ENCODE measurements at places on chromosomes 4 and X.

- DNase-seq = no peak
Observed at GRCh38 chrX:50700921-50701320, 113.1 kb downstream of the SHROOM4 start.

- DNase-seq = no peak
Observed at GRCh38 chr4:123233136-123233768, 163.3 kb upstream of the SPRY1 start.

GRCh38 chrX:44514272-44514671 lies 28.4 kb downstream of the FUNDC1 start:
- no peak for DNase-seq

DNA sequence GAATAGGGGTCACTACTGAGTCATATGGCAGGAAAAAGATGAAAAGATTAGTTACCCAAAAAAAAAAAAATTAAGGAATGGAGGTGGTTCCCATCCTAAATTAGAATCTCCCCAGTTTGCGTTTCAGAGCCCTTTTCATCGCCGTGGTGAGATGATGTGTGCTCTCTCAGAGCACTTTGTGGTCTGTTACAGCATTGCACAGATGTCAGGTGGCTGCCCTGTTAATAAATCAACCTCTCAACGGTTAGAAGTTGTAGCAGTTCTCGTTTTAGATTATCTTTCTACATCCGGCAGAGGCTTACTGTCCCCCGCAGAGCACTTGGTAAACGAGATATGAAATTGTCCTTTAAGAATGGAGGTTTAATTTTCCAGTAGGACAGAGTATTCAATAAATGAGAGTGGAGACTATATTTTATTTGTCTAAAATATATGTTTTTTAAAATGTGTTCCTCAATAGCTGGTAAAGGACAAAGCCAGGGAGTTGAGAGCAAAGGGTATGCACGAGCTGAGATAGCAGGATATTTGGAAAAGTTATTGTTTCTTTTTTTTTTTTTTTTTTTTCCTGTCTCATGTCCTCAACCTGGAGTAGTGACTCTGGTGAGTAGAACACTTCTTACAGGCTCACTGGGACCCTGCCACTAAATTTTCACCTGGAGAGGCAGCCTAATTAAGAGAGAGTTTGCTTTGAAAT lies 26.9 kb downstream of the AFF1 start:
- no peak for DNase-seq

DNA sequence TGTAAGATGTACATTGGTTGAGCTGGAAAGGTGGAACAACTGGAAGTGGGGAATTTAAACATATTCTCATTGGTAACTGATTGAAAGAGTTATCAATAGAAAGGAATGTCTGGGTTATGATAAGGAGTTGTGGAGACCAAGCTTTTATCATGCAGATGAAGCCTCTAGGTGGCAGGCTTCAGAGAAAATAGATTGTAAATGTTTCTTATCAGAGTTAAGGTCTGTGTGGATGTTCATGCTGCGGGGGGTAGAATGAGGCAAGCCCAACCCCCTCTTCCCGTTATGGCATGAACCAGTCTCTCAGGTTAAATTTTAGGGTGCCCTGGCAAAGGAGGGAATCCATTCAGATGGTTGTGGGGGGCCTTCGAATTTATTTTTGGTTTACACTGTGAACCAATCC lies 16.0 kb downstream of the ARSD start:
- no peak for DNase-seq

DNA sequence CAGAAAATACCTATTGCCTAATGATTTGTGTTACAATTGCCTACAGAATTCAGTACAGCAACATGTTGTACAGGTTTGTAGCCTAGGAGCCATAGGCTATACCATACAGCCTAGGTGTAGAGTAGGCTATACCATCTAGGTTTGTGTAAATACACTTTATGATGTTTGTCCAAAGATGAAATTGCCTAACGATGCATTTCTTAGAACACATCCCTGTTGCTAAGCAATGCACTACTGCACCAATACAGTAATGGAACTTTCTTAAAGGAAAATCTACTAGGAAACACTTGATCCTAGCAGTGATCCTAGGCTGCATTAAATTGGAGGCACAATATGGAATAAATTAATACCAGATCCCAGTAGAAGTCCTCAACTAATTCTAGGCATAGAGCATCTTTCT lies 18.3 kb downstream of the NOA1 start:
- no peak for DNase-seq

DNA sequence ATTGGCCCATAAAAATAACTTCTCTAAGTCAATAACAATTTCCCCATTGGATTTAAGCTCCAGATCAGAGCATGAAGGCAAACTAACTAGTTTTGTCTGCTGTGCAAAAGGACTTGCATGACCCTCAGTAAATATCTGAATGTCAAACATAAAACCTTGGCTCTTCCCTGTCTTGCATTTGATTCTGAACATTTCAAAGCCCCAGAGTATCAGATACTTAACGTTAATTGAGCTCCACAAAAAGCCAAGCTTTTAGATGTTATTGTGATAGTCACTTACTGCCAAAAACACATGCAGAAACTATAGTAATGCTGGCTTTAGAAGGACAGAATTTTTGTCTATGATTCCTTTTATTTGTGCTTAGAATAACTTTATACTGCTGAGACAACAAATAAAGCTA lies 664.2 kb downstream of the ADGRL3 start:
- DNase-seq = no peak

DNA sequence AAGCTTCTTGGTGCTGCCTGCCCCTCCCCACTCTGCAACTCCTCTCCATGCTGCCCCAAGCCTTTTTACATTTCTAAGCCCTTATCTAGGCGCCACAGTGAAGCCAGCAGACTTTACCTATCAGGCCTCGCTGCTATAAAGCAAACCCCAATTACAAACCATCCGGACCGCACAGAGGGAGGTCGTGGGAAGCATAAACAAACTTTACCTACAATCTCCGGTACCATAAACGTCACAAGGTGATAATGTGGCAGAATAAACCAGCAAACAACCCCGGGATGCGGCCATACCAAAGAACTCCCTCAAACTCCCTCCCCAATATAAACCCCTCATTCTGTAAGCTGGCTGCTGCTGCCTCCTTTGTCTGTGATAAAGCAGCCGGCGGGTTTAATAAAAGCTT lies 54.0 kb upstream of the ZCCHC13 start:
- no peak for DNase-seq

DNA sequence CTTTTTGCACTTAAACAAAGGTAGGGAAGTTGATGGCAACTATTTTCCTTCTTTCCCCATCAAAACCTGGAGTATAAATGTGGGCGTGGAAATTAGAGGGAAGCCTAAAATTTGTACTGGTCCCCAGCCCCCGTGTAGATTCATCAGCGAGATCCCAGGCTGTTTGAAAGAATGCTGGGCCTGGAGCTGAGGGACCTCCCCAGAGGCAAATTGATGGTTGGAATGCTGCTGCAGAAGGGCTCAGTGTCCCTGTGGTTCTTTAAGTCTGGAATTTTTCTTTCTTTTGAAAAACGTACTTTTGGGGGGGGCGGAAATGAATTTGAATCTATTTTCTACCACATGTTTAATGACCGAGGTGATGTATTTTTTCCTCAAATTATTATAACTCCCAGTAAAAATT lies 197.2 kb downstream of the CBR4 start:
- no peak for DNase-seq

DNA sequence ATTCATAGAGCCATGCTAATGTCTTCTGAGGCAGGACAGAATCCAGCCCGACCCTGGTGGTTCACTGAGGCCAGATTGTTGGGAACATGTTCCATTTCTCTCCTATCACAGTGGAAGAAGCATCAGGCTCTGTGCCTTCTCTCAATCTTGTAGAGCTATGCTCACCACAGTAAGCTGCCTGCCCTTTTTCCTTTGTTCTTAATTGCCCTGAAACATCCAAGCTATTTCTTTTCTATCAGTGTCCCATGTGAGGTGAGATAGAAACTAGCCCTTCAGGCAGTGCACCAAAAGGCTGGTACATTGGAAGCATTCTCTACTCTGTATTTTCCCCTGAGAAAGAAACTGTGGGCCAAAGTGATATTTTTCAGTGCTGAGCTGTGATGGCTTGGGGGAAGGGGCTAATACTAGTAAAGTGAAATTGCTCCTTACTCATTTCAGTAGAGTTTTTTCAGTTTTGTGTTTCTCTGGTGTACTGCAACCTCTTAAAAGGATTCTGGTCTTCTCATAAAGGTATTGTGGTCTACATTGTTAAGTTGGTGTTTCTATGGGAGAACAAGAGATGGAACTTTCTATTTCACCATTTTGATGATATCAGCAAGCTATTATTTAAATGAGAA lies 611.2 kb downstream of the RPA4 start:
- DNase-seq = no peak

DNA sequence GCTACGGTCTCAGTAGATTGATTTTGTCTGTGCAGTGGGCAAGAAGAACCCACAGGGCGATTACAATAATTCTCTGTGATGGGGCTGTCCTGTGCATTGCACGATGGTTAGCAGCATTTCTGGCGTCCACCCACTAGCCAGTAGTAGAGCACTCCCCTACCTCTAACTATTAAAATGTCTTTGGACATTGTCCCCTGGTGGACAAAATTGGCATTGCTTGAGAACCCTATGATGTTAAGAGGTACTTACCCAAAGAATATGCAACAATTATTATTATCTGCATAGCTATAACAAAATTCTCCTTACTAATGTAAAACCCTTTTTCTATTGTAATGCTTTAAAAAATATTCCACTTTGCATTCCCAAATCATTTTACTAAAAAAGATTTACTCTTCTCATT lies 109.5 kb upstream of the VCX3A start:
- DNase-seq = no peak

GRCh38 chr4:55560096-55560495 lies 13.4 kb upstream of the CLOCK start:
- DNase-seq = no peak

DNA sequence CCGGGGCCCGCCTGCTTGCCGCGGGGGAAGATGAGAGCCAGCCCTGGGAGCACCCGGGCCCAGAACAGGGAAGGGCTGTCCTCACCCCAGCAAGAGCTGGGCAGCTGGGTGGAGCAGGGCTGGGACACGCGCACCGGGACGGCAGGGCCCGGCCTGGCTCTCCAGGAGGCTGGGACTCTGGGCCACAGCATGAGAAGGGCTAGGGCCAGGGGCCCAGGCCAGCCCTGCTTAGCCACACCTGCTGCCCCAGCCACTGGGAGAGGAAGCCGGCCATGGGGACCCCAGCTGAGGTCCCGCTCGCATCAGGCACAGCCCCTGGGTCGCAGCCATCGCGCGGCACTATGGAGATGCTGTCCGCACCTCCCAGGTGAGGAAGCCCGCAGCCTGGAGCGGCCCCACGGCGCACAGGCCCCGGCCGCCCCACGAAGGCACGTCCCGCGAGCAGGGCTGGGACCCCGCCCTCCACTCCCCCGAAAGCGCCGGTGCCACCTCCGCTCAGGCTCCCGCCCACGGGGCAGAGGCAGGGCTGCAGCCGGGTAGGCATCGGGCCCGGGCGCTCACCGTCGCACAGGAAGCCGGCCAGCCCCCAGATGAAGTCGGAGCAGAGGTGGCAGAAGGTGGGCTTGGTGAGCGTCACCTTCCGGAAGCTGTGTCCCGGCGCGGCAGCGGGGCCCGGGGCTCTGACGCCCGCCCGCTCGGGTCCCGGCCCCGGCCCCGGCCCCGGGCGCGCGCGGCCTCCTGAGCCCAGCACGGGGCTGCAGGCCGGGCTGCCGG lies 531 bp downstream of the DGKQ start:
- no peak for DNase-seq

- no peak for DNase-seq
Observed at GRCh38 chr4:133865612-133866327, 335.8 kb downstream of the PABPC4L start.

DNA sequence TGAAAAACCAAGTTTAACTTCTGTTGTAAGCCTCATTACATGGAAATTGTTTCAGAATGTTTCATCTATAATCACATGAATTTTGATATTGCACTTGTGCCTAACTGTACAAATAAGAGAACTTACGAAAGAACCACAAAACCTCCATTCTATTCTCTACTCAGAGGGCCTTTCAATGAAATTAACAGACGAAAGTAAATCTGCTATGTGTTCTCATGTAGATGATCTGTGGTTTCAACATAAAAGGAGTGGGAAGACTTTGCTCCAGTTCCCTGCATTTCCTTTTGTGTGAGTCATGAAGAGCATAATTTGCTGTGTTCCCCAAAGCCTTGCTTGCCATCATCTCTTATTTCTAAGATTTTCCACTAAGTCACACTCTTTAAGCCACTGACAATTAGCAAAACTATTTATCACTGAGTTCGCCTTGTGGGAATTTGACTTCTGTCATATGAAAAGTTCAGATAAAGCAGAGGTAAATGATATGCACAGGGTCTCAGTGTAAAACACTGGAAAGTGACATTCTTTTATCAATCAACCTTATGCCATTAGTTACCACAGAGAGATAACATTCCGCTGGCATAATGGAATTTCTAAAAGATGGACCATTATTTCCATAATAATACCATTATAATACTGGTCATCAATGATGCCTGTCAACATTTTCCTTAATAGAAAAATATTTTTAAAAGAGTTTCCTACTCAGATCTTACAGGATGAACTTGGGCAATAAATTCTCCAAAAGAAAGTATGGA lies 329.8 kb downstream of the NR3C2 start:
- no peak for DNase-seq

DNA sequence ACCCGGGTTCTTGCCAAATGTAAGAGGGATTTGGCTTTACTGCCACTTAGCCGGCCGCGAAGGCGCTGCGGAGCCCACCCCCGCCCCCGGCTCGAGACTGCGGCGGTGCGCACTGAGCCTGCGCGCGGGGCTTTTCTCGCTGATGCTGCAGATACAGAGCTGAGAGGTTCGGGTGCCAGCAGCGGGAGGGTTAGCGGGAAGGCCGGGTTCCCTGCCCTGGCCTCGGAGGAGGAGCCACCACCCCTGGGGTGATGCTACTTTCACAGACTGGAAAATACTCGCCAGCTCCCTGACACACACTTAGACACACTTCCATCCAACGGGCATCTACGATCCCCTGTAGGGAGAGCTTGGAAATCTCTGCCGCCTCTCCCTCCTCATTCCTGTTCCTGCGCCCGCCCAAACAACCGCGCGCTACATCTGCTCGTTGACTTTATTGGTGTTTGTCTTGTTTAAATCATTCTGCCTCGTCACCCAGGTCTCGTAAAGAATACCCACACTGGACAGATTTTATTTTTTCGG lies 2.1 kb upstream of the PCDH7 start:
- DNase-seq = peak; percentile 88

DNA sequence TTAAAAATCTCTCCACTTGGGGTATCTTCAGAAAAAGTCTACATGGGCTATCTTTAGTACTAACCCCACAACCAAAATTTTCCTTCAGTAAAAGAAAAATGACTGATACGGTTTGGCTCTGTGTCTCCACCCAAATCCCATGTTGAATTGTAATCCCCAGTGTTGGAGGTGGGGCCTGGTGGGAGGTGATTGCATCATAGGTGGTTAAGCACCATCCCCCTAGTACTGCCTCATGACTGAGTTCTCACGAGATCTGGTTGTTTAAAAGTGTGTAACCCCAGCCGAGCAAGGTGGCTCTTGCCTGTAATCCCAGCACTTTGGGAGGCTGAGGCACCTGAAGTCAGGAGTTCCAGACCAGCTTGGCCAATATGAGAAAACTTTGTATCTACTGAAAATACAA lies 66.8 kb downstream of the USP46 start:
- DNase-seq = no peak

- DNase-seq = no peak
Observed at GRCh38 chr4:2057382-2058065, 1.6 kb upstream of the NAT8L start.

Data from right forelimb (tissue), 1 donor.